ENCODE measurements at places on chromosomes 4 and X.

GRCh38 chr4:26753617-26754016 is 107.0 kb upstream of the STIM2 start:
- DNase-seq: no peak

DNA sequence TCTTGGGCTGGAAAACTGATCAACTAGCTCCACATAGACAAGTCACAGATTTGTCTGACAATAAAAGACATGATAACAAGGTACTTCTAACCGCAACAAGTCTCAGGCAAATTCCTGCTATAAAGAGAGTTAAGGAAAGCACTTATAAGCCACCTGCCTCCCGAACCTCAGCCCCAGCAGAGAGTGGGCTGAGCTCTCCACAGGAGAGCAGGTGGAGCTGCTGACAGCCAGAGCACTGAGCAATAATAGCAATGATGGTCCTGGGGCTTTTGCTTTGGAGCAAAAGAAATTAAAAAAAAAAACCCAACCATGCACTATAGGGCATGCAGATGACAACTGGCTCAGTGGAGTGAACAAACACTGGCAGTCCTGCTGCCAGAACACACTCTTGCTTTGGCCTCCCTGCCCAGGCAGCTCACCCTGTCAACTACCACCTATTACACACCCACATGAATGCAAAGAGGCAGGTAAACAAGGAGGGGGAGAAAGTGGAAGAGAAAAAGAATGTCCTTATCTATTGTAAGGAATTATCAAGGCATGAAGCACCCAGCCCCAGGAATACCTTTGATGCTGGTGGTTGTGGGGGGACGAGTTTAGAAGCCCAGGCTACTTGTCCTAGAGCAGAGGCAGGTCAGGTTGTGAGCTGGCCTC is 135.8 kb upstream of the DGKK start:
- DNase-seq: no peak

DNA sequence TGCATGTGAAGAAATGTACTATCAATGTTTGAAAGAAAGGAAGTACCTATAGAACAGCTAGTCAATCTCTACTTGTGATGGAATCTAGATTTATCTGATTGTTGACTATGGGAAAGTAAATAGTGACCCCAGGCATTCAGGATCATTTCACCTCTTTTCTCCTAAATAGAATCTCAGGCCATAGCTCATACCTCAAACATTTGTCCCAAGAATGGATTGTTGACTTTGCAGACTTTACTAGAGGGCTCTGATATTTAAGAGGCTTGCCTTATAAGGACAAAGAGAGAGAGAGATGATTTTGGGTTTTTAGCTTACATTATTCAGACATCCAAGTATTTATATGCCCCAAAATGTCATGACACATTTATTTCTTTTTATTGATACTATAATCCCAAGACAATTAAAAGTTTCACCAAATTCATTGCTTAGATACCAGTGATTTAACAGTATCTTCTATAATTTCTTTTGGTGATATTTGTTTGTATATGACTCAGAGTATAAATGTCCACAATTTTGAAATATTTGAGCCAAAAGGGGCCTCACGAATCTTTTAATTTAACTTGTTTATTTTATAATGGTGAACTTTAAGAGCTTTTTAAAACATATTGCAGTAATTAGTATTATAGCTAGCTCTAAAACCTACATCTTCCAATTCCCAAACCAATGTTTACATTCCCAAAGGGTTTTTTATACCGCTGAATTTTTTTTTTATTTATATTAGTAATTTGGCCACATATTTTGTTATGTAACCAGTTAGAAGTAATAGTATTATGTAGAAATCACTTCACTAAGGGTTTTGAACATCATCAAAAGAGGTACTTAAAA is 614.1 kb downstream of the PCDH7 start:
- no peak for DNase-seq

GRCh38 chr4:78565971-78566372 is 14.4 kb downstream of the ANXA3 start:
- DNase-seq: no peak

DNA sequence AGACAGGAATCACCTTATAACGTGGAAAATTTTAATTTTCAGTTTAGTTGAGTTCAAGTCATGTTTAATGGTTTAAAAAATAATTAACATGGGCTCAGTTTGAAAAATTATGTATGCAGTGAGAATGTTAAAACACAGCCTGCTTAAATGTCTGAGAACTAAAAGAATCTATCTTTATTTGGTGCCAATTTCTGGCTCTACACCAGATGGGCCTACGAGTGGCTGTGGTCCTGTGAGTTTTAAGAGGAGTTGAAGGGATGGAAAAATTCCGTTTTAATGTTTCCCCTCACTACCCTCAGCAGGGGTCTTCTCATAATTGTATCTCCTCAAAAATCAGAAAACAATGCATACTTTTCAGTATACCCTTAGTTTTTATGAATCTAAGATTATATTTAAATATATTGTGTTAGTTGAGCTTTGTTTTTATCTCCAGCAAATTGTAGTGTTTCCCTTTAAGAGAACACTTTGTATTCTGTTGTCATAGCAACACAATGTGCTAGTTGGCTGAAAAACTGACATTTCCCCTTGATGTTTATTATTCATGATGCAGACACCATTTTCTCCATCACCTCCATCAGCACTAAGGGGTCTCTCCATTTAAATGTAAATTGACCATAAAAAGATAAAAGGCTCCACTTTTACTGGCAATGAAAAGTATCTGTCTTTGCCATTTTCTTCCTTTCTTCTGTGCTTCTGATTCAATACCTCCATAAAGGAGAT is 393.5 kb upstream of the GRIA3 start:
- no peak for DNase-seq

- no peak for DNase-seq
Measured at GRCh38 chrX:67622053-67622585, 78.3 kb downstream of the AR start.

GRCh38 chrX:129823115-129823514 is 20.6 kb downstream of the ZDHHC9 start:
- DNase-seq: no peak

GRCh38 chr4:38152305-38152704 is 192.1 kb downstream of the PTTG2 start:
- DNase-seq: no peak

GRCh38 chr4:77819404-77819842 is 255 bp upstream of the CNOT6L start:
- peak; percentile 63 for DNase-seq

- DNase-seq: no peak
Measured at GRCh38 chr4:40179360-40179759, 17.5 kb upstream of the RHOH start.

DNA sequence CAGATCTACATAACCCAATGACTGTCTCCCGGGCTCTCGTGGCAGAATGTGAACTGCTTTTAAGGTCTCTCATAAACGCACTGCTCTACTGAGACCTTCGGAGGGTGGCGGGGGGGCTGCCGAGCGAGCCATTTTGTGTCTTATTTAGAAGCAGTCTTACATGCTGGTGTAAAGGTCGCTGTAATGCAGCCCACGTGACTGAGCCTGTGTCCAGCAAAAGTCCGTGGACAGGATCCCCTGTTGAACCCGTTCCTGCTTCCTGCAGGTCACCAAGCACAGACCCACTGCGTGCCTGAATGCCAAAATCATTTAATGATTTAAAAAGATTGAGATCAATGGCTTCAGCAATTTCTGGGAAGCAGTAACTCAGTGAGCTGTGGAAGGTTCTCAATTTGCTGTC is 415.9 kb downstream of the BCOR start:
- no peak for DNase-seq

Measured in activated naive CD8-positive, alpha-beta T cell treated with anti-CD3 and anti-CD28 coated beads, Interleukin-2, amount 50 U/mL, for 16 hours (primary cell).